ENCODE measurements at places on chromosomes 7 and 10.

- DNase-seq = no peak
- H3K4me3 ChIP-seq = no peak overlapping the region
- no peak overlapping the region for H3K27ac ChIP-seq
These were observed 240.0 kb downstream of the ARHGAP21 start for GRCh38 chr10:24483701-24484100.

DNA sequence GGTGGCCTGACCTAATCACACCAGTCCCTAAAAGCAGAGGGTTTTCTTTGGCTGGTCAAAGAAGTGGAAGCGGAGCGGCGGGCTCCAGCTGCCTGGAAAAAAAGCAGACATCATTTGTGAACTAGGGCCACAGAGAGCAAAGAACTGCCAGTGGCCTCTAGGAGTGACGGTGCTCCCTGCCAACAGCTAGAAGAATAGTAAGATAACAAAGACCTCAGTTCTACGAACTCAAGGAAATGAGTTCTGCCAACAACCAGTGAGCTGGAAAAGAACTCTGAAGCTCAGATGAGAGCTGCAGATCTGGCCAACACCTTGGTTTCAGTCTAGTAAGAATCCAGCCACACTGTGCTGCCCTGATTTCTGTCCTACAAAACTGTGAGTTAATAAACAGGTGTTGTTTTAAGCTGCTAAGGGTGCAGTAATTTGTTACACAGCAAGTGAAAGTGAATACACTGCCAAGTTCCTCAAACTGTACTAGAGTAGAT, 178.0 kb downstream of the SRPK2 start:
- peak; percentile 44 for DNase-seq
- H3K4me1 ChIP-seq = peaks cover 40% of the 10 kb centered on the region
- H3K27me3 ChIP-seq = no peaks in the 10 kb centered on the region
- peak overlapping the region; percentile 39 for H3K27ac ChIP-seq
- H3K36me3 ChIP-seq = no peaks in the 10 kb centered on the region

- no peak overlapping the region for H3K27ac ChIP-seq
- H3K27me3 ChIP-seq = no peaks in the 10 kb centered on the region
- no peaks in the 10 kb centered on the region for H3K36me3 ChIP-seq
- H3K4me1 ChIP-seq = no peaks in the 10 kb centered on the region
These were observed 478.1 kb downstream of the PTPRN2 start for GRCh38 chr7:158109364-158110033.

DNA sequence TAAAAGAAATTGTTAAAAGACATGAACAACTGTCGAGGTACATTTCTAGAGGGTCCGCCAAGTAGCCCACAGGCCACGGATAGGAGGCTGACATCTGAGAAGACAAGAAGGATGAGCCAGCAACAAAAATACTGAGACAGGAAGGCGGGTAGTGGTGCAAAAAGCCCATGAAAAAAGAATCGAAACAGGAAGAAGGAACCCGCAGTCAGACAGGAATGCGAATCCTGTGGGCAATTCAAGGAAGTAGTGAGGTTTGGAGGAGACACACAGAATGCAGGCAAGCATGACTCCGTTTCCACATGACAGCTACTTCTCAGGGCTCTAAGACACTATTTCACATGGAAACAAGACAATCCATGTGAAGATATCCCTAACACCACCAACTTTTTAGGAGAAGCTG, 125.2 kb downstream of the DOCK4 start:
- no peaks in the 10 kb centered on the region for H3K27me3 ChIP-seq
- peaks cover 54% of the 10 kb centered on the region for H3K4me1 ChIP-seq
- H3K36me3 ChIP-seq = no peaks in the 10 kb centered on the region

DNA sequence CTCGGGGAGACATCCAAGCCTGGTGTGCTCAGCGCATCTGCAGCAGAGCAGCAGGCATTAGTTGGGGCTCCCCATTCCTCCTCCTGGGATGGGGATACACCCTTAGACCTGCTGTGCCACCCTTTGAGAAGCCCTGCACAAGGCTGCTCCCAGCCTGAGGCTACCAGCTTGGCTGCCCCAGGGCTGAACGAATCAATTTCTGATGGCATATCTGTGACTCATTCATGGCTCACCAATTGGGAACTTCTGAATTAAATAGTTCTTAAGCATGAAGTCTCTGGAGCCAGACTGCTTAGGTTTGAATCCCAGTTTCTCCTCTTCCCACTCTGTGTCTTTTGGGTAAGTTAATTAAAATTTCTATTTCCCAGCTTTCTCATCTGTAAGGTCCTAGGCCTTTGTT, 16.3 kb upstream of the GLI3 start:
- H3K27ac ChIP-seq = no peak overlapping the region
- no peak overlapping the region for H3K4me3 ChIP-seq
- H3K4me1 ChIP-seq = no peaks in the 10 kb centered on the region
- no peak for DNase-seq
- no peaks in the 10 kb centered on the region for H3K27me3 ChIP-seq

DNA sequence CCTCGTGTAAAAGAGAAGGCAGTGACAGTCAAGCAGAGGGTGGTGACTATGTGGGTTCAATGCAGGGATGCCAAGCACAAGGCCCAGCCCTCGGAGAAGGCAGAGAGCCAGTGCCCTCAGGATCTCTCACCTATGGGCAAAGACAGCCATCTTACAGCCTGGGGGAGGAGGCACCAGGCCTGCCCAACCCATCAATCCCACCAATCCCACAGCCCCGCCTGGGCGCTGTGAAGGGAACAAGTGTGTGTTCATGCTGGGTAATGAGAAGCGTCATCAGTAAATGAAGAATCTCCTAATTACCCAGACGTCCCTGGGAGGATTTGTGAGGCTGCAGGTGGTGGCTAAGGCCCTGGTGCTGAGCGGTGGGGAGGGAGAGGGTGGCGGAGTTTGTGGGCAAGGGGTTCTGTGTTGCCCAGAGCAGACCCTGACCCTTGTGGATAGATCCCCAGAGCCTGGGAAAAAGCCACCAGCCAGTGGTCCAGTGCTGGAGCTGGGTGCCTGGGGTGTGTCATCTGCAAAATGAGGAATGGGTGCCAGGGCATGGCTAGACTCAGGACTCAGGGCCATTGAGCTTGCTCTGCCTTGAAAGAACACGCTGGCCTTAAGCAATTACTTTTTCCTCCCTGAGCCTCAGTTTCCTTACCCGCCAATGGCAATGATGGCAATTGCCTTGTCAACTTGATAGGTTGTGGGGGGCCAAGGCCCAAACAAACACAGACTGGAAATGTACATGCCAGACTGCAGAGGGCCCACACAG, 128.1 kb upstream of the UNC5B start:
- no peak overlapping the region for H3K27ac ChIP-seq
- H3K36me3 ChIP-seq = no peaks in the 10 kb centered on the region
- no peaks in the 10 kb centered on the region for H3K27me3 ChIP-seq
- no peak for DNase-seq
- H3K4me3 ChIP-seq = no peak overlapping the region
- H3K4me1 ChIP-seq = no peaks in the 10 kb centered on the region

GRCh38 chr7:55325371-55325792, 39.8 kb upstream of the LANCL2 start:
- H3K27ac ChIP-seq = no peak overlapping the region
- no peak for DNase-seq
- H3K36me3 ChIP-seq = no peaks in the 10 kb centered on the region
- H3K4me3 ChIP-seq = no peak overlapping the region
- H3K4me1 ChIP-seq = no peaks in the 10 kb centered on the region

GRCh38 chr7:19397911-19398310, 252.7 kb upstream of the FERD3L start:
- no peak overlapping the region for H3K4me3 ChIP-seq
- no peaks in the 10 kb centered on the region for H3K27me3 ChIP-seq
- no peaks in the 10 kb centered on the region for H3K36me3 ChIP-seq
- no peak for DNase-seq

- no peak for DNase-seq
- no peaks in the 10 kb centered on the region for H3K36me3 ChIP-seq
- H3K27me3 ChIP-seq = no peaks in the 10 kb centered on the region
- no peak overlapping the region for H3K27ac ChIP-seq
- no peaks in the 10 kb centered on the region for H3K4me1 ChIP-seq
- no peak overlapping the region for H3K4me3 ChIP-seq
These were observed 48.7 kb downstream of the OAT start for GRCh38 chr10:124369986-124370385.

GRCh38 chr7:45055016-45055415, 33.8 kb downstream of the NACAD start:
- no peaks in the 10 kb centered on the region for H3K27me3 ChIP-seq
- peaks cover 30% of the 10 kb centered on the region for H3K36me3 ChIP-seq
- DNase-seq = no peak
- H3K27ac ChIP-seq = peak overlapping the region; percentile 57
- H3K4me1 ChIP-seq = peaks cover 3% of the 10 kb centered on the region
- no peak overlapping the region for H3K4me3 ChIP-seq

DNA sequence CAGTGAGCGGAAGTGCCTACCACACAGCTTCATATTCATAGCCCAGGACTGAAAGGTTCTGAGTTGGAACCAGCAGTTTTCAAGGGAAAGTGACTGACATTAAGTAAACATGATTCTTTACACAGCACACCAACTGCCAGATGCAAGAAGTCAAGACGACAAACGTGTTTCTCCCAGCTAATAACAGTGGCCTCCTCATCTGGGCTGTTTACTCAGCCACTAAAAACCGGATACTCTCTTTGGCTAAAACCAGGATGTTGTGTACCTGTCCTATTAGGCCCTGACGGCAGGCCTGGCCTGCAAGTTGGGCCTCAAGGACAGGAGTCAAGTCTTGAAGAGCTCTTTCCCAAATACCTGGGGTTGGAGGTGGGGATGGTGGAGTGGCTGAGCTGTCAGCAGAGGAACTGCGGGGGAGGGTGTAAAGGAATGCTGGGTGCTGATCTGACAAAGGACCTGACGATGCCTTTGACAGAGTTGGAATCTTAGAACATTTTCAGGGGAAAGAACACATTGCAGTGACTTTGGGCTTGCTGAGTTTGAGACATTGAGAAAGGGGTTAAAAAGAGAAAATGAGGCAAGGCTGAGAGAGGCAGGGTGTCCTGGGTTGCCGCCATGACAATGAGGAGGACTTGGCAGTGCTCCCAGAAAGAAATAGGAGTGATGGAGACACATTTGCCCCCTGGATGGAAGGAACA, 57.7 kb downstream of the STEAP1B start:
- peaks cover 9% of the 10 kb centered on the region for H3K27me3 ChIP-seq
- no peaks in the 10 kb centered on the region for H3K36me3 ChIP-seq
- no peak overlapping the region for H3K27ac ChIP-seq
- H3K4me3 ChIP-seq = no peak overlapping the region
- peaks cover 2% of the 10 kb centered on the region for H3K4me1 ChIP-seq
- DNase-seq = no peak

GRCh38 chr10:122044713-122045112, 55.8 kb downstream of the TACC2 start:
- H3K4me3 ChIP-seq = no peak overlapping the region
- H3K4me1 ChIP-seq = no peaks in the 10 kb centered on the region
- H3K27me3 ChIP-seq = no peaks in the 10 kb centered on the region
- no peak for DNase-seq
- H3K27ac ChIP-seq = no peak overlapping the region

DNA sequence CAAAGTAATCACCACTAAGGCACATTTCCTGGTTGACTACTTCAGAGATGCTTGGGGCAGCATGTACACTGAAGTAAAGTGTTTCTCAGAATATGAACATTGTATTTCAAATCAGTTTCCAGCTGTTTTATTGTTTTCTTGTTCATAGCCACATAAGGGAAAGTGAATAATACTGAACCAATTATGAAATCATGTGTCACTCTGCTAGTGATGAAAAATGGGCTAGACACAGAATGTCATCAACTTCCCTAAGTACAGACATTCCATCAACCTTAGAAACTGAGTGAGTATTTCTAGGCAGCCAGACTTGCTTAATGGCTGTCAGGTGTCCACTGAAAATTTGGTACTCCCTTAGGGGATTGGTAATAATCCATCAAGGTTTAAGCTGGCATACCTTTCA, 603.5 kb downstream of the ARL4A start:
- H3K27me3 ChIP-seq = no peaks in the 10 kb centered on the region
- H3K36me3 ChIP-seq = no peaks in the 10 kb centered on the region
- no peaks in the 10 kb centered on the region for H3K4me1 ChIP-seq
- no peak for DNase-seq
- no peak overlapping the region for H3K27ac ChIP-seq

DNA sequence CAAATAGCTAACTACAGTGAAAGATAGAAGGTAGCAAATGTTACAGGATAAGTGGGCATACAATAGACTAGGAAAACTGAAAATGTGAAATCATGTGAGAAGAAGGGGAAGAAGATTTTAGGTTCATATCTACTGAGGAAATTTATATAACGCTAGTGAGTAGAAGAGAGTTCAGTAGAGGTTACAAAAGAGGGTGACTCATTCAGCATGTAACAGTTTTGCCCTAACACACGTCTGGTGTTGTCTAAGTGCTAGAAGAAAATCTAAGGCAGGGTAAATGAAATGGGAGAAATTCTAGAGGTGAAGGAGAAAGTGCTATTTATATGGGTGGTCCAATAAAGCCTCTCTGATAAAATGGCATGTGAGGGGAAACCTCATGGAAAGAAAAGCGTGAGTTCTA, 731.4 kb upstream of the POT1 start:
- no peak overlapping the region for H3K4me3 ChIP-seq
- no peaks in the 10 kb centered on the region for H3K27me3 ChIP-seq
- no peak for DNase-seq

DNA sequence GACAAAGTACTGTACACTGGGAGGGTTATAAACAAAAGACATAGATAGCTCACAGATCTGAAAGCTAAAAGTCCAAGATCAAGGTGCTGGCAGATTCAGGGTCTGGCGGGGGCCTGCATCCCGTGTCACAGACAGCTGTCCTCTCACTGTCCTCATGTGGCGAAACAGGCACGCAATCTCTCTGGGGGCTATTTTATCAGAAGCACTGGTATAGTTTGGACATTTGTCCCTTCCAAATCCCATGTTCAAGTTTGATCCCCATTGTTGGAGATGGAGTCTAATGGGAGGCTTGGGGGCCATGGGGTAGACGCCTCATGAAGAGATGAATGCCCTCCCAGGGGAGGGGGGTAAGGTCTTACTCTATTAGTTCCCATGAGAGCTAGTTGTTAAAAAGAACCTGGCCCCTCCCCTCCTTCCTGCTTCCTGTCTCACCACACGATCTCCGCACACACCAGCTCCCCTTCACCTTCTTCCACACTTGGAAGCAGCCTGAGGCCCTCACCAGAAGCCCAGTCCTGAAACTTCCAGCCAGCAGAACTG, 72.5 kb upstream of the UCN3 start:
- peaks cover 75% of the 10 kb centered on the region for H3K4me1 ChIP-seq
- H3K4me3 ChIP-seq = peak overlapping the region; percentile 33
- no peaks in the 10 kb centered on the region for H3K36me3 ChIP-seq
- peak overlapping the region; percentile 99 for H3K27ac ChIP-seq
- DNase-seq = peak; percentile 70
- no peaks in the 10 kb centered on the region for H3K27me3 ChIP-seq

- DNase-seq = peak; percentile 59
- no peak within 1 kb of the TSS for H3K27ac ChIP-seq
- peak within 1 kb of the TSS; percentile 75 for H3K4me3 ChIP-seq
- no peaks in the 10 kb centered on the region for H3K36me3 ChIP-seq
- peaks cover 41% of the 10 kb centered on the region for H3K27me3 ChIP-seq
- peaks cover 28% of the 10 kb centered on the region for H3K4me1 ChIP-seq
These were observed at the start of gene PODXL for GRCh38 chr7:131556053-131556908. Gene PODXL, minus strand, starts transcription at chr7:131556628. Its CDS starts 269 bp downstream, at chr7:131556359.
